GF-D8 (cell line): ENCODE measurements at places on chromosomes 4 and X.

GRCh38 chrX:12890467-12890866, 16.0 kb upstream of the TLR8 start:
- no peak for DNase-seq

DNA sequence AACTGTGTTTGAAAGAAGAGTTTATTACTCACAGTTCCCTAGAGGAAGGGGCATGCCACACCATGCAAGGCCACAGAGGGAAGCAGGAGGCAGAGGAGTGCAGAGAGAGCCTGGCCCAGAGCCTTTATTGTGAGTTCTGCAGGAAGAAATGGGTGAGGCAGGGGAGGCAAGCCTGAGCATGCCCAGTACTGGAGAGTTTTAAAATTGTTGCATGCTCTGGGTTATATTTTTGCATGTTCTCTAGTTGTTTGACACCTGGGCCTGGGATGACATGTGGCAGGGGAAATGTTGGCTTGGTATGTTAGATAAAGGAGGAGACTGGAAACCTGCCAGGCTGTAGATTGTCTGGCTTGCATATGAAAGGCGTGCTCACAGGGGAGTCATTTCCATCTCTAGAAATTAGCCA, 19.7 kb upstream of the CRMP1 start:
- DNase-seq = no peak

GRCh38 chrX:40008791-40009461, 88.8 kb downstream of the BCOR start:
- DNase-seq = no peak

DNA sequence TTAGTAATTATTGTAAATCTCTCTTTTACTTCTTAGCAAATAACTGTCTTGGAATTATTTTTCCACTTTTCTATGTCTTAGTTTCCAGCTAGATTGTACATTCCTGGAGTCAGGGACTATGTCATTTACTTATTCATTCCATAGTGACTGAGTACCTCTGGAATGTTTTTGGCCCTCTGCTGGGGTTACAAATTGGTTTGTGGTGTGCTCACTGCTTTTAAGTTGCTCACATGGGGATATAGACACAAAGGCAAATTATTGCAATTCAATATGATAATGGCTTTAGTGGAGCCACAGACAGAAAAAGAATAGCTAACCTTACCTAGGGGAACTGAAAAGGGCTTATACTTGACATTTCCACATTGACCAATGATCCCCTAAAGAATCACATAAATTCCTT, 63.7 kb upstream of the PDGFRA start:
- no peak for DNase-seq

- no peak for DNase-seq
These were observed 386.4 kb upstream of the RPS6KA3 start for GRCh38 chrX:20653070-20653469.

DNA sequence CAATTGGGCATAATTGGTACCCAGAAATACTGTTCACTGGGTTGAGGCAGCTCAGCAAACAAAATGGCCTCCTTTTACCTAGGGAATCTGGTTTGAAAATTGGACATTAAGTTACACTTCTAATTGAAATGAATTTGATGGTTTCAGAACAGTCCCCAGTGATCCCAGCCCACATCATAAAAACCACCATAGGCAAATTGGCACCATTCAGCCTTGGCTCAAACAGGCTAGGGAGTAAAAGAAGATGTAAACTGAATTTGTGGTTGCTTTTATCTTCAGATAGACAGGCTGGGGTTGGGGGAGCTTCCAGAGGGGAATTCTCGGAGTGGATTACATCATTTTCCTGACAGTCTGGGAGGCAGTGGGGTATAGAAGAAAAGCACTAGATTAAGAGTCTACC, 576.5 kb downstream of the MID1IP1 start:
- DNase-seq = no peak

- DNase-seq = no peak
These were observed at the start of gene SHOX for GRCh38 chrX:630612-631496. Gene SHOX, plus strand, starts transcription at chrX:630791. Its CDS starts 107 bp downstream, at chrX:630898.

DNA sequence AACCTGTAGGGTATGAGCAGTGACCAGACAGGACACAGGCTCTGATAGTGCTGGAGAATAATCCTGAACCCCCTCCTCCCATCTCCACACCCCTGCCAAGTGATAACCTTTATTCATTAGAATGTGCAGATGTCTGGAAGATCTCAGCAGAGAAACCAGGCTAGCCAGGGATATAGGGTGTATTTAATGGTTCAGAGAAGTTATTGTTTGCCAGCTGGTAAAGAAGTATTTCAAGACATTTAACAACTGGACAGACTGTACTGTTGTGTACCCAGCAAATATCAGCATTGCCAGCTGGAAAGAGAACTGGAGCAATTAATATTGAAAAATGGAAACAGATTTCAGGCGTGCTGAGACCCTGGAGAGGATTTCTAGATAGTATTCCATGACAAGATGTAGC, 94.5 kb downstream of the RASGEF1B start:
- no peak for DNase-seq

DNA sequence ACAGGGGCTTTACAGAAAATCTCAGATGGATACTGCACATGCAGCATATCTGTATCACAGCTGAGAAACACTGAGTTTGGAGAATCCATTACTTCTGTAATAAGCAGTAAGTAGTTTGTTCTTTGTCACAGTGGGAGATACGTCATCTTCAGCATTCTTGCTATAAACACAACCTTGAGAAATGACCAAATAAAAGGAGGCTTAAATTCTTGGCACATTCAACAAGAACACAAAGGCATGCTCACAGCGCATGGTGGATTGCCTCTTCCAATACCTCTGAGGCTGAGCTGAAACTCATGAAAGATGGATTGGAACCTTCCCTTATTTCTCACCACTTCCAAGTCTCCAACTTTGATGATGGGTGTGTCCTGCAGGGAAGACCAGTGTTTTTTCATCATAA, 54.5 kb downstream of the ANXA5 start:
- DNase-seq = no peak

GRCh38 chr4:57320217-57320616, 210.0 kb upstream of the IGFBP7 start:
- DNase-seq = no peak

DNA sequence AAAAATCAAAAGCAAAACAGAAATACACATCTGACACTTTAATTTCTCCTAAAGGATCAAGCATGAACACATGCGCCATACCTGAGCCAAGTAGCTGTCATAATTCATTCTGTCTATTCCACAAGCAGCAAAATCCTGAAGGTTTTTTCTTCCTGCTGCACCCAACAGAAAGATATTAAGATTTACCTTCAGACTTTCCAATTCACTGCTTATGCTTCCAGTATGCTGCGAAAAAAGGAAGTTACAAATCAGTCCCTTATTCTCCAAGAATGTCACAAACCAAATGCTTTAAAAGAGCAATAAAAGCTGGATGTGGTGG, 29.2 kb upstream of the FGFBP2 start:
- no peak for DNase-seq

- DNase-seq = no peak
These were observed 49.0 kb upstream of the VEGFC start for GRCh38 chr4:176841711-176842112.

GRCh38 chrX:155071694-155072280, 479 bp downstream of the BRCC3 start:
- DNase-seq = no peak

GRCh38 chrX:155957843-155958242, 39.7 kb upstream of the IL9R start:
- DNase-seq = no peak

- peak; percentile 39 for DNase-seq
These were observed 18.8 kb upstream of the YTHDC1 start for GRCh38 chr4:68368691-68369131.

GRCh38 chr4:31291238-31291637, 571.1 kb downstream of the PCDH7 start:
- DNase-seq = no peak

DNA sequence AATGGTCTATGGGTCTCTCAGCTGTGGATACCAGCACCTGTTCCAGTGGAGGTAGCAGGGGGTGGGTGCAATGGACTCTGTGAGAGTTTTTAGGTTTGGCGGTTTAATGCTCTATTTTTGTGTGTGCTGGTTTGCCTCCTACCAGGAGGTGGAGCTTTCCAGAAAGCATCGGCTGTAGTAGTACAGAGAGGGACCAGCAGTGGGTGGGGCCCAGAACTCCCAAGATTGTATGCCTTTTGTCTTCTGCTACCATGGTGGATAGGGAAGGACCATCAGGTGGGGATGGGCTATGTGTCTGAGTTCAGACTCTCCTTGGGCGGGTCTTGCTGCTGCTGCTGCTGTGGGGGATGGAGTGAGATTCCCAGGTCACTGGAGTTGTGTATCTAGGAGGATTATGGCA, 557.2 kb upstream of the GRID2 start:
- no peak for DNase-seq

GRCh38 chrX:9357518-9358114, 107.2 kb upstream of the TBL1X start:
- DNase-seq = no peak

DNA sequence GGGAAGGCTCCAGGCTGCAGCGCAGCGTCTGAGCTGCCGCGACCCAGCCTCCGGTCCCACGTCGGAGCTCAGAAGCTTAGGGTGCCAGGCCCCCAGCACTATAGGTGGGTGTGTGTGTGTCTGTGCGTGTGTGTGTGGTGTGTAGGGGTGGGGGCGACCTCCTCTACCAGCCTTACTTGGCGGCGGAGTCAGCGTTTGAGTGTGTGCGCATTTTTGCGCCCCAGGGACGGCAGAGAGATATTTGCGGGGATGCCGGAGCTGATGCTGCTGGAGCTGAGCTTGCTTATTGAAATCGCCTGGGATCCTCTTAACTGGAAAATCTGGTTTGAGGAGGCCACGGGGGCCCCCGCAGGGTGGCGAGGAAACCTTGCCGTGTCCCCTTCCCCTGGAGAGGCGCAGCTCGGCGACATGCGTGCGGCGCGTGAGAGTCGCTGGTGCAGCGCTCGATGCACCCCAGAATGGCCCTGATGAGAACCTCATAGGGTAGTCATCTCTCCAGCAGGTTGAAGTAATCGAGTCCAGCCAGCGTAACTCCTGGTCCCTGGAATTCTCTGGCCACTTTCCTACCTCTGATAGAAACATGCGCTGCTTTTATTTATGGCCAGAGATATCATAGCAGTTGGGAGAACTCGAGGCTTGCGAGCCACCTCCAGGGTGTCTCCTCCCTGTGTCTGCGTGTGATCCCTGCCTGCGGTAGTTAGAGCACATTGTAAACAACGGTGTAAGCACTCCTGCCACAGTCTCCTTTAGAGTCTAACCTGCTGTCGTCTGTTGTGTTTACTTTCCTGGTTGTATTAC, 2.7 kb downstream of the ADGRL3 start:
- no peak for DNase-seq

- no peak for DNase-seq
These were observed 69.3 kb upstream of the STIM2 start for GRCh38 chr4:26791346-26791745.

DNA sequence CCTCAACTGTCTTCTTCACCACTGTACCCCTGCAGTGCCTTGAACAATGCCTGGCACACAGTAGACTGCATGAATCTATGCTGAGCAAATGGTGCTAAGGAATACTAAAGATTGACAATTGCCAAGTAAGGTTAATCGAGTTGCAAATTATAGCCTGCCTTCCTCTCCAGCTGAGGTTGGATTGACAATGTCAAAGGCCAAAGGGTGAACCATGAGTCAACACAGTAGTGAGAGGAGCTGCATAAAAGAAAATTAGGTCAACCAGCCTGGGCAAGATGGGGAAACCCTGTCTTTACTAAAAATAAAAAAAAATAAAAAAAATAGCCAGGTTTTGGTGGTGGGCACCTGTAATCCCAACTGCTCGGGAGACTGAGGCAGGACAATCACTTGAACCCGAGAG, 97.1 kb upstream of the BMPR1B start:
- DNase-seq = no peak

DNA sequence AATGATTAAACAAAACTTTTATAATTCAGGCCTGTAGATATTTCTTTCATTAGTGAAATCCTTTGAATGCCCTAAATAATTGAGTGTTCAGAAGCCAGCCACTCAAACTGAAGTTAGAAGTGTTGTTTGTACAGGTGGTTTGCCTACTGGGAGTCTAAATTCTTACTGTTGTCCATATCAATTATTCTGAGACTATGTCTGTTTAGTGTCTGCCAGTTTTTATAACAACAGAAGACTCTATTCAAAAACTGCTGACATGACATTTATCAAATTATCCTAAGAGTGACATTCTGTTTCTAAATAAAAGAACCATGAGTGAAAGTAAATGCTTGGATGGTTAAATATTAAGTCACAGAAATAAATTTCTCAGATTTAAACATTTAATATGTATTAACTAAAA, 375.1 kb downstream of the FAT4 start:
- no peak for DNase-seq

DNA sequence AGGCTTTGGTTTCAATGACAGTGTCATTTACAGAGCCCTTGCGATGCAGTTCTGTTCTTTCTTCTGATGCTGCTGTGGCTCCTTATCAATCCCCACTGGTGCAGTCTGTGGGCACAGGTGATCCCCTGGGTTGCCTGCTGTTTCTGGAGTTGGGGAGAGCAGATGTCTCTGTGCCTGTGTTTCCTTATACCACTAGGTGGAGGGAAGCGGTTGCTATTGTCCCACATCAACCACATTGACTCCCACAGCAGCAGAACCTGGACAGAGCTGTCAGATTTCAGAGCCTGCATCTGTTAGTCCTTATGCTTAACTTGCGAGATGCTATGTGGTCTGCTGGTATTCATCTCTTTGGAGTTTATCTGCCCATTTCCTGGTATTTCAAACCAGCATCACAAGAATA, 57.7 kb downstream of the NEIL3 start:
- DNase-seq = no peak
